ENCODE measurements at places on chromosomes 2 and 18.

DNA sequence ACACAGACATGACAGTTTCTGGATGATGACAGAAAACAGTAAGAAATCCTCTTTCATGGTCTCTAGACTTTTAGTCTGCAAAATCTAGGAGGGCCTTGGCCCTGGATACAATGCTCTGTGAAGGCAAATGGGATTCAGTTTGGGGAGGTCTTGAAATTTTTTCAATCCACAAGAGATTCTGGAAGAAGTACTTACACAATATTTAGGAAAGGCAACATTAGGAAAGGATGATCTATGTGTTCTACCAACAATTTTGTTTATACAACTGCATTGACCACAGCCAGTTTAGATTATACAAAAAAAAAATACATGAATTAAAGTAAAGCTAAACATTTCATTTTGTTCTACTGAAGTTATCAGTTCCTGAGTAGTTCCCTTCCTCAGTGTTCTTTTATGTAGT is 208.0 kb downstream of the SRBD1 start:
- no peak for DNase-seq

DNA sequence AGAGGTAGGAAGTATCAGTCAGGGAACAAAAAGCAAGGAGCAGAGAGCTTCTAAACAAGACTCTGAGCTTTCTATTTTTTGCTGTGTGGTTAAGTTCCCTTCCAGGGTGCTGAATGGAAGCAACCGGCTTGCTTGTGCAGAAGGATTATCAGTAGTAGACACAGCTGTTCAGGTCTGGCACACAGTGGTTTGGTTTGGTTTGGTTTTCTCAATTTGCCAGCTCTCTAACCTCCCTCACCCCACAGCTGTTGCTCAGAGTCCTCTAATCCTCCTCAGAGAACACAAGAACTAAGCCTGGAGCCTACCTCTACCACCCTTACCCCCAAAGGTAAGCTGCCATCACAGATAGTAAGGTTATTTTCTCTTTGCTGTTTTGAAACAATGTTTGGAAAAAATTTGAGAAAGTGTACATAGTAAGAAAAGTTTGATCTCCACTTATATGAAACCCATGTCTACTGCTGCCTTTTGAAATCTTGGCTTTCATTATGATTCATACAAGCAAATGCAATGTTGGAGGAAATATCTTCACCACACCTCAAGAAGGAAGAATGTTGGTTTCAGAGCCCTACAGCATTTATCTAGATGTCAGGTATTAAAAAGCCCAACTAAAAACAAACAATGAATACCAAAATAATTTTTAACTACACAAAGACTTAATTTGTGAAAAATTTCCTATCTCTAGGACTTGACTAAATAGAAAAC is 255.3 kb downstream of the NR4A2 start:
- DNase-seq, result no peak

DNA sequence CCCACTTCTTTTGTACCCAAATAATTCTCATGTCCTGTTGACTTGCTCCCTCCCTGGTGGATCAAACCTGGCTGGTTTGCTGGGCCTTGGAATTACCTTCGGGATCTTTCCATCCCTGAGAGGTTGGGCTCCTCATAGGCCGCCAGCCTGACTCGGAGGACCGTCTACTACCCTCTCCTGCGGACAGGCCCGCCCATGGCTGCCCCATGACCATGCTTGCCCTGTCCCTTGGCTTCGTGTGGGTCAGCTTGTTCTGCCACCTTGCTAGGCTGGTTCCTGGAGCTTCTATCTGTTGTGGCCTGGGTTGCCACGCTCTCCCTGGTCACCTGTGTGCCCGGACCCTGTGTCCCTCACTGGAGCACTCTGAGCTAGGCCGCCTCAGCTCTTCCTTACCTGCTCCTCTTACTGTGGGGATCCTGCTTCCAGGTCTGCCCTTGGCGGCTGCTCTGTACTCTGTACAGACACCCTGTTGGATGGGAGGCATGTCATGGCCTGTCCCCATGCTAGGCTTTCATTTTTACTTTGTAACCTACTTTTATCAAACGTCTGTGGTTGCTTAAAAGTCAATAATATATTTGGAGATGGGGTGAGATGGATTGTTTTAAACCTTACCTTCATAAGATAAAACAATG is 29.7 kb upstream of the FHL2 start:
- DNase-seq, result no peak

DNA sequence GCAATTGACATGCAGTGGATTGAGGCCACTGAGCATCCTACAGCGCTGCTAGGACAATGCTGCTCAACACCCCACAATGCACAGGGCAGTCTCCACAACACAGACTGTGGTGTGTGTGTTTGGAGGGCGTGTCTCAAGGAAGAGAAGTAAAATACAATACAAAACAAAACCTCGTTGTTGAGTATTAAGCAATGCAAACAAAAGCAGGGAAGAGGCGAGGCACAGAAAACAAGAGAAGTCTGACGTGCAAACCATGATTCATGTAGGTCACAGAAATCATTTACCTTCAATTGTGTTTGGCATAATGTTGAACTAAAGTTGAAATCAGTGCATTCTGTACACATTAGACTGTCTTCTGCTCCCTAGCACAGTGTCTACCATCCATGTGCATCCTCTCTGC is 260.9 kb downstream of the PHLPP1 start:
- DNase-seq, result no peak

DNA sequence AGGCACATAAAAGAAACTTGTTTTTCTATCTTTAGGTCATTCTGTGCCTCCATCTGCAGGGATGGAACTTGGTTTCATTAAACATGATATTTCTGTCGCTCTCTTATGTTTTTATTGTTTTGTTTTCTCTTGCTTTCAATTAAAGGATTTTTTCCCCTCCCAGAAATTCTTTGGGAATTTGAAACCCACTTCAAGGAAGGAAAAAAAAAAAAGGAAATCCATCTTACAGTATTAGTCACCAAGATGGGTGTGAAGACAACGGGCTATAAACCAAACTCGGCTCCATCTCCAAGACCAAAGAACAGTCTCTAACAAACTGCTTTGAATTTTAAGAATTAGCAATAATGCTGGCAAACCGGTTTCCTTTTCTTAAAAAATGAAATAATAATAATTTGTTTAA is 244.1 kb downstream of the BCL11A start:
- DNase-seq, result no peak

DNA sequence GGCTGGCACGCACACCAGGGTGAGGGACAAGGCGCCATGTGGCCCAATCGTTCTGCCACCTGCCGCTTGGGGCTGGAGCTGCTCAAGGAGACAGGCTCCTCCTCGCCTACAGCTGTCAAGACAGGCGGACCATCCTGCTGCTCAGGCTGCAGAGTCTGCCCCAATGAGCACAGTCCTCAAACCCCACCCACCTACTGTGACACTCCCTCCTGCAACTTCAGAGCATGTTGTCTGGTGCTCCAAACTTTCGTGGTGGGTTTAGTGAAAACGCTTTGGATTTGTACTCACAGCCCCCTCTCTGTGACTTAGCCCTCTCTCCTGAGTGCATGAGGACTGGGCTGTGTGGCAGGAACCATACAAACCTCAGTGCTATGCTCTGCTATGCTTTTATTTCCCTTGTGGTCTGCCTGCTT is 23.2 kb upstream of the SLC35F6 start:
- DNase-seq, result no peak

DNA sequence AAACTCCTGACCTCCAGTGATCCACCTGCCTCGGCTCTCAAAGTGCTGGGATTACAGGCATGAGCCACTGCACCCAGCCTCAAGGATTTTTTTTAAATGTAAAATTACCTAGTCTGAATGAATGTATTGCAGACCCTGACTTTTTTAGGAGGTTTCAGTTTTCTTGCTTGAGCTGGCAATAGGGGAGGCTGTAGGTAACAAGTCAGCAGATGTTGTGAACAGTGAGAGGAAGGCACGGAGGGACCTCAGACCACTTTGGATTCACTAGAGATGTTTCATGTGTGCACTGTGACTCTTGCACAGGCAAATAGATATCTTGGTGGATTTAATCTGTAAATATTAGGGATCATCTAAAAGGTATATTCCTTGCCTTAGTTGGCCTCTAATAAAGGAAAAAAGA is 6.4 kb downstream of the NDUFV2 start:
- no peak for DNase-seq

- no peak for DNase-seq
Observed at GRCh38 chr2:221289389-221289788, 282.7 kb downstream of the EPHA4 start.

DNA sequence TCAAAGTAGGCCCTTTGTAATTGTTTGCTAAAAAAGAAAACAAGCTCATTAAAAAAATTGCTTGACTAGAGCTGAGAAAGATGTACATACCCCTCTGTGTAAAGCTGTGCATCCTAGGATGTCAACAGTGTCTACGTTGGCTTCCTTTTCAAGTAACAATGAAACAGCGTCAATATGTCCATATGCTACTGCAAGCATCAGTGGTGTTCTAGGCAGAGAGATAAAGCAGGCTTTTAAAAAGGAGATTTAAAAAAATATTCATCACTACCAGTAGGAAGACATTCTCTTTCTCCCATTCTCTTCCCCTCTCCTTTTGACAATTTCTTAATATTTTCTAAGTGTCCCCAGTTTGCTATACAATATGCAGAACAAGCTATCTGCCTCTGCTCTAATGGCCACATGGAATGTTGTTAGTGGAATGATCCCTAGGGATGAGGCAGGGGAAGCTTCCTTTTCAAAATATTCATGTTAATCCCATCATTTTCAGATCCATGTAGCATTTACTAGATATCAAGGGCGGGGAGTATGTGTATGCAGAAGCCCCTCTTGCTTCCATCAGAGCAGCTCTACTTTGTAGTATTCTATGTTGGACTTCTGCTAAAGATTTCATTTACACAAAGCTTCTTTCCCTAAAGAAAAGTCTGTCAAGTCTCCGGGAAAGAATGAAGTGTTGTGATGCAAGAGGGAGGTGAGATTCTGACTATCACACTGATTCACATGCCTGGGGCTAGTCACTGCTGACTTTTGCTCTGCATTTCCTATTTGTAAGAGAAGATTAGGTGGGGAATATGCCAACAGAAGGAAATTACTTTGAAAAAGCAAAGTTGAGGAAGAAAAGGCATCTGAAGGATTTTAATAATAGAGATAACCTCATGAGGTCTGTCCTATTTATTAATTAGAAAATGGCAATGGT is 81.5 kb upstream of the PGAP1 start:
- DNase-seq, result no peak

- no peak for DNase-seq
Observed at GRCh38 chr18:10681581-10682367, 155.9 kb downstream of the NAPG start.

DNA sequence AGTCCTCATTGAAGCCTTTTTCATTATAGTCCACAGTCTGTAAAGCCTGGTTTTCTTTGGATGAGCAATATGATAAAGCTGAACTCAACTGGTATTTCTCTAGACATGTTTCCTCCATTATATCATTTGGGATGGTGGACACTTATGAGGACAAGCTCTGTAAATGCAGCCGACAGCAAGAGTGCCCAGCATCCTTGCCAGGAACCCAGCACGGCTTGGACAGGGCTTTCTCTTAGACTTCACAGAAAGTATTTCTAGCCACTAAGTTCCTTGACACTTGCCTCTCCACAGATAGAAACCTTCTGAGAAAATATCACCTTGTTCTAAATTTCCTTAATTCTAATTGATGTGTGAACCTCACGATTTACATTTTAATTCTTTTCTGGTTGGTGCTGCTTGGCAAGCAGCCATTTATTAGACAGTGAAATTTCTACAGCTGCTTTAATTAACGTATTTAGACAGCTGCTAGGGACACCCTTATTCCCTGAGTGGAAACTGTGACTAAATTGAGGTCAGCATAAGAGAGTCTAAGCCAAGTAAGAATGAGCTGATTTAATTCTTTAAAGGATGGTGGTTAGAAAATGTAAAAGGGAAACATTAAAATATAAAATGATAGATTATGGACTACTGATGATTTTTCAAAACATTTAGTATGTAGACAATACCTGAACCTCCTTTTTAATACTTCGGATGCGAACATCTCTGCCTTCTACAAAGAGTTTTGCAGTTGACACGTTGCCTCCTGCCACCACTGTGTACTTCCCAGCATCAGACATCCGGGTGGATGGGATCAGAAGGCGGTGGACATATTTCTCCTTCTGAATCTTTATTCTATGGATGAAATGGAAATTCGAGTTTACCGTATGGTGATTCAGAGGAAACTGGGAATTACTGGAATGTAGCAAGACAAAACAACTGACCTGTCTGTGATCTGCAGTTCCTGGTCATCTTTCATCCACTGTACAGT is 39.8 kb downstream of the TTN start:
- no peak for DNase-seq

Measured in tibial nerve (tissue), 4 donors.